Activated naive CD4-positive, alpha-beta T cell treated with anti-CD3 and anti-CD28 coated beads for 36 hours (primary cell): ENCODE measurements at places on chromosomes 2 and 18. TPM values are rescaled to one million over a fixed set of nuclear protein-coding genes. Genes with fewer than 3 reads are reported as not detected.

FOXD4L1 gene
- total RNA-seq: not detected

UGT1A1 gene
- total RNA-seq: not detected

DQX1 gene
- 0.45 TPM for total RNA-seq

SFTPB gene
- total RNA-seq: not detected

ERFE gene
- 0.40 TPM for total RNA-seq

CDKL4 gene
- not detected for total RNA-seq

ASB18 gene
- not detected for total RNA-seq

REEP1 gene
- total RNA-seq: 0.19 TPM

AQP12A gene
- not detected for total RNA-seq

CCDC102B gene
- total RNA-seq: 1.7 TPM

EVX2 gene
- total RNA-seq: not detected

GATA6 gene
- total RNA-seq: not detected

MRO gene
- total RNA-seq: not detected

EGR4 gene
- total RNA-seq: 0.07 TPM

ALKAL2 gene
- total RNA-seq: not detected

CLASP1 gene
- 51.5 TPM for total RNA-seq

DYNAP gene
- total RNA-seq: not detected

KIDINS220 gene
- 20.5 TPM for total RNA-seq

NEB gene
- 0.14 TPM for total RNA-seq

C2orf72 gene
- not detected for total RNA-seq

SERPINB11 gene
- total RNA-seq: not detected
